ENCODE measurements at places on chromosomes 13 and 19. TPM values are rescaled to one million over a fixed set of nuclear protein-coding genes. Genes with fewer than 3 reads are reported as not detected.

The SPIB gene
- total RNA-seq: not detected

The KLK5 gene
- 3.4 TPM for total RNA-seq

The SLC10A2 gene
- not detected for total RNA-seq

The FREM2 gene
- total RNA-seq: under 0.01 TPM

DNA sequence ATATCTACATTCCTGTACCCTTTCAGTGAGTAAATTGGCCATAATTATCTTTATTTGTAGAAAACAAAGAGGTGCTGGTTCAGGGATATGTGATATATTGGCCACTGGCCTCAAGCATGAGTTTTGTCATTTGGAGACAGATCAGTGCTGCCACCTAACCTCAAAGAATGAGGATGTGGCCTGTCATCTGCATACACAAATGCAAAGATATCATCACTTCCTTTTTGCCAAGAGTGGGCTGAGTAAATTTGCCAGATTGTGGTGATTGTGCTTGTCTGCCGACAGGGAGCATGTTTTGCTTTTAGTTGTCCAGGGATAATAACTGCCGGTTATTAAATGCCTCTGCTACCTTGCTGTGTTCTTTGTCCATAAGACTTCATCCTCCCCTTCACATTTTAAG lies 44.2 kb downstream of the WASF3 start:
- DNase-seq: peak; percentile 27

- DNase-seq: peak; percentile 36
These were observed 2.9 kb downstream of the PROSER3 start for GRCh38 chr19:35760711-35761349.

DNA sequence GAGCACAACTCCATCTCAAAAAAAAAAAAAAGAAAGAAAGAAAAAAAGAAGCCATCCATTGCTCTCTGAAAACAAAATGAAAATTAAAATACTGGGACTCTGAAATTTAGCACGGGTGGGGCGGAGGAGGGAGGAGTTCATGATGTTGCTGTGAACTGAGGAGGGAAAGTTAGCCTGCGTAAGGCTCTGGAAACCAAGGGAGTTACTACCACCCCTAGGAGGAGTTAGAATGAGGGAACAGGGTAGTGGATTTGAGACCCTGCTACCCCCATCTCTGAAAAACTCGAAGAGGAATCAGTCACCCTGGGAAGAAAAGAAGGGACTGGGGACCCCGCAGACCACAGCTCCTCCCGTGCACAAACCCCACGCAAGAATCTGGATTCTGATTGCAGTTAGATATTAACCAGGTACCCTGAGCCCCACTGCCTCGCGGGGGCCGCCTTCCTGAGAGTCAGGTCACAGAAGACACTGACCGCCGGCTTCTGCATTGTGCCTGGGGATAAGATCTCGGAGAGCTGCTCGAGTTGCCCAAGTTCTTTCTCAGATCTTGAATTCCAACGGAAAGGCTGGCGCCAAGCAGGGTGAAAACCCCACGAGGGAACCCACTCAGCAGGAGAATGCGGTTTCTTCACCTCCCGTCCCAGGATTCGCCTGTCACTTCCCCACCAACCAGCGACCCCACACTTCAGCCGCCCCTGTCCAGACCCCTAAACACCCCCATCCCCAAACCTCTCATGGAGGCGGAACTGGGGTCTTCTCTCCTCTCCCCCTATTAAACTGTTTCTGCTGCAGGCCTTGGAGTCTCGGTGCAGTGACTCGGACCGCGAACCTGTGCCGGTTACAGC lies 870 bp downstream of the ZNF442 start:
- DNase-seq: no peak

GRCh38 chr13:111893071-111893606 lies 173.8 kb upstream of the SOX1 start:
- no peak for DNase-seq

GRCh38 chr13:27257648-27258253 lies 6.4 kb downstream of the RPL21 start:
- no peak for DNase-seq

GRCh38 chr19:45632468-45633196 lies 6.6 kb downstream of the EML2 start:
- DNase-seq: peak; percentile 97

DNA sequence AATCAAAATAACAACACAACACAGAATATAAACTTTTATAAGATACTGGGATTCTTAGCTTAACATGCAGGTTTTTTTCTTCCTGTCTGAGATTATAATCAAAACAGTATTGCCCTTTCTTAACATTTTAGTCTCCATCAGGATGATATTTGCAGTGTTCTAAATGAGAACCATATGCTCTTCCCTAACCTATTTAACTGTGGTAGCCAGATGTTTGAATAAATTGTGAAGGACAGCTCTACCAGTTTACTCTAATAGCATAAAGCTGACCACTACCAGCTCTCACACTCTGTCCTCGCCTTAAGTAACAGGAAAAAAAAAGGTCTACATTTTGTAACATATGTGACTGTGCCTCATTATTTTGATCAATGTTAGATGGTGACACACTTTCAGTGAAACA lies 618.7 kb upstream of the SGCG start:
- DNase-seq: no peak

- no peak for DNase-seq
These were observed 9.6 kb downstream of the MIR17HG start for GRCh38 chr13:91356919-91357612.

GRCh38 chr13:106911627-106912026 lies 343.7 kb upstream of the ARGLU1 start:
- DNase-seq: no peak

- no peak for DNase-seq
These were observed 154.7 kb downstream of the USP12 start for GRCh38 chr13:27016875-27017274.

Data from bronchial epithelial cell (primary cell).